ENCODE measurements at places on chromosomes 16 and 17.

DNA sequence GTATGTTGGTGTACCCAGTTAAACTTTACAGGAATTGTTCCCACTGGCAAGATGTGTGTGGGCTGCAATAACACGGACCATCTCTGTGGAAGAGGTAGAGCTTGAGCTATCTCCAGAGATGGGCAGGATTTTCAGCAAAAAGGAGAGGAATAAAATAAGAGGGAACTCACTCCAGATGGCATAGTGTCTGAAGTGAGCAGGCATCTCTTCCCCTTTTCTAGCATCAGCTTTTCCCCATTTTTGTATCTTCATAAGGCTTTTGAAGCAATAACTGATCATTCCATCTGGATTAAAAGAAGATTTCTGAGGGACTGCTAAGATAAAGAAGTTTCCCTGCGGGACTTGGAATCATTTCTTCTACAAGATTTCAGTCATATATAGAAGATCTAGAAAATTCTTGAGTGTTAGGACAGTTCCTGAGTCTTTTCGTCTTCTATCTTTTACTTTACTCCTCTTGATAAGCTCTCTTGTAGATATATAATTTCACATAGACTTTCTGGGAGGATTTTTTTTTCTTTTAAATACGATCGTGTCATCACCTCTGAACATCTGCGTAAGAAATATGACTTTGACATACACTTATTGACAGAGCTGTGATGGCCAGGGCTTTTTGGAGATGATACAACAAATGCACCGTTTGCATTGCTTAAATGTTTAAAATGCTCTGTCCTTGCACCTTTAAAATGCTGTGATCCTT, 2.1 kb downstream of the CPD start:
- DNase-seq: no peak

DNA sequence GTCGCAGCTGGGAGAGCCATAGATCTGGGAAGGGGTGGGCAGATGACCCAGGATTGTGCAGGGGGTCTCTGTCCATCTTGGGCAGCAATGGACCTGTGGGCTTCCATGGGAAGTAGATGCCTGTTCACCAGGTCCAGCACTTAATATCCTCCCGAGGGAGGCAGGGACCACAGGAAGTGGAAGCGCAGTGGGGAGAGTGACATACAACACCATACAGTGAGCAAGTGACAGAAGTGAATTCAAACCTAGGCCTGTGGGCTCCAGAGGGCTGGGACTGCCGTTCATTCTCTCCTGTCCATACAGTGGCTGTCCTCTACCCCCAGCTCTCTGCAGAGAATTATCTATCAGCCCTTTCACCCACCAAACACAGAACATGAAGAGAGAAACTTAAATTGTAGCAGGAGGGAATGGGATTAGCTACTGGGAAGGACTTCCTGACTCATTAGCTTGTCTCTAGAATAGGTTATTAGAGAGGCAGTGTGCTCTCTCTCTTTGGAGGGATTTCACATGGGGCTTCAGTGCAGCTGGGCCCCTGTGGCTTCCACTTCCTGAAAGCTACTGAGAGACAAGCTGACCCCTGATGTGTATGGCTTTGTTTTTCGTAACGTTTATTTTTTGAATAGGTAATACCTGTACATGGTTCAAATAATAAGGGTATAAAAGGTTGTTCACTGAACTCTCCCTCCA, 13.1 kb upstream of the SEZ6 start:
- no peak for DNase-seq

DNA sequence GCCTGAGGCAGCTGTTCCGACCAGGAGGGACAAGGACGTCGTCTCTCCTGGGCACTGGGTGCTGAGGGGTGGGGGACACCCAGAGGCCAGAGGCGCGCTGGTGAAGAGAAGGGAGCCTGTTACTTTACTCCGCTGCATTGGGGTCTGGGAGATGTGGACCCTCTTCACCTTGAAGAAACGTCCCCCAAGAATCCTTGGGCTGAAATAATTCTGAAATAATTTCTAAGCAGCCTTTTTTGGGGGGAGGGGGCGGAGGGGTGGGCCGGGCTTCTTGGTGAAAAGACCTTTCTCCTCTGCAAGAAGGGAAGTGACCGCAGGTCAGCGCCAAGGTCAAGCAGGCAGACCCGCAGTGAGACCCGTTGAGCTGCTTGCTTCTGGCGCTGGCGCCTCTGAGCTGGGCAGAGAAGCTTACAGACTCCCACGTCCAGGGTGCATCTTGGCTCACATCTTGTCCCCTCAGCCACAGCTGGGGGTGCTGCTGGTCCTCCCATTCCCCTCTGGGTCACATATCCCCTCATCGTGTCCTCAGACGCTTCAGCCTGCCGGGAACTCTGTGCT, 1.1 kb downstream of the SYT17 start:
- DNase-seq: no peak

DNA sequence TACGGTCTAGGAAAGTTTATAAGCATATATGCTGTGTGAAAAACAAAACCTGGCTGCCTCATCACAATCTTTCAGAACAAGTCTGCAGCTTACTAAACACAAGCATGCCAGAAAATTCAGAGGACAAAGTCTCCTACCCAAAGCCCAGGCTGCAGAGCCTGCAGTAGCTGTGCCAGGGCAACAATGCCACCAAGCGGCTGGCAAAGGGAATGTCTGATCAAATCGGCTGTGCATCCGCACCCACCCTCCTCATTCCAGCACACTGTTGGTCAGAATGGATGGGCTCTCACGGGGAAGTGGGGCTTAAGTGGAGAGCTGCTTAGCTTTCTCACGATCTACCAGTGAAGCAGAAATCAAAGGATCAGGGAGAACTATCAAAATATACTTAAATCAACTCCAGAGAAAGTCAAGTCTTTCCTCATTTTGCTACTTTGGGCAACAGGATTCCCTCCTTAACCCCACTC, 73.5 kb downstream of the CYTH1 start:
- peak; percentile 87 for DNase-seq

DNA sequence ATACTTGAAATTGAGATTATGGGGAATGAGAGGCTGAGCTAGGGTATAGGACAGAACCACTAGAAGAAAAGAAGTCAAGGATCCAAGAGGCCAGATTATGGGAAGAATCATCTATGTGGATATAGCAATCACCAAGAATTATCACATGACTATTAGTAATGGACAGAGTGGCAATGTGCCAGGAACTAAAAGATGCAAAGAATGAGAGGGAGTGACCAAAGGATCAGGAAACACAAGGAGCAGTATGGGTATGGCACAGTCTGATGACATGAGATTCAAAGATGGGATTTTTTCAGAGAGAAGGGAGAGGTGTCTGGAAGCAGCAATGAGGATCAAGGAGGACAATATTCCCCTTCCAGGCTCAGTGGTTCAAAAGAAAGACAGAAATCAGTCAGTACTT, 212.2 kb downstream of the AATF start:
- DNase-seq: peak; percentile 75

GRCh38 chr16:71919035-71919434, 23.7 kb downstream of the IST1 start:
- DNase-seq: no peak

- peak; percentile 40 for DNase-seq
These were observed 770 bp downstream of the CCNF start for GRCh38 chr16:2429771-2430663.

GRCh38 chr16:25023556-25023955, 8.4 kb upstream of the ARHGAP17 start:
- DNase-seq: no peak

DNA sequence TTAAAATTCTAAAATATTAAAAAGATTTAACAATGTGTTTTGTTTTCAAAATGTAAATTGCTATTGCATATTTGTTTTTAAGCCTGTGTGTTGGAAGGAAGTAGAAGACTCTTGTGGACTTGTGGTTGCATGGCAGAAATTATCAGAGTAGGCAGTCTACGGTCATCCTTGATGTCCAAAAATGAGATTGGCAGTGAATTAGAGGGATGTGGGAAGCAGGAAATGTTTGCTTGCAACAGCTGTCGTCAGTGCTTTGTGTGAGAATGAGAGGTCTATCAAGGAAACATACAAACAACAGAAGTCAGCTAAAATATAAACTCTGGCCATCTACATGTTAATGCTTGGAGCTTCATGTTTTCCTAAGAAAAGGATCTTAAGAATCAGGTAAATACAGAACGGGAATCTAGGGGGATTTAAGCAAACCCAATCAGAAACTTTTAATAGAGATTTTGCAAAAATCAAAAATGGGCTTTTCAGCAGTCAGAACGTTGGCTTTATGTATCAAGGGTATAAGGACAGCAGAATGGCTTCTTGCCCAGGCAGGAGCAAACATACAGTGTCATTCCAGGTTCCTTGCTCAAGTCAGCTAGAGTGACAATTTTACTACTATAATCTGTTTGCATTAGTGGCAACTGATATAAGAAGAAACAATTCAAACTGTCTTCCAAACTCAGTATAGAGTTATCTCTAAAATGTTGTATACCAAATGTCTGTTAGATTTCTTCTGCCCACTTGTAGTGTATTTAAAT, 196.7 kb downstream of the CYB561 start:
- DNase-seq: peak; percentile 82

GRCh38 chr16:57305159-57305811, 20.8 kb upstream of the PLLP start:
- no peak for DNase-seq

DNA sequence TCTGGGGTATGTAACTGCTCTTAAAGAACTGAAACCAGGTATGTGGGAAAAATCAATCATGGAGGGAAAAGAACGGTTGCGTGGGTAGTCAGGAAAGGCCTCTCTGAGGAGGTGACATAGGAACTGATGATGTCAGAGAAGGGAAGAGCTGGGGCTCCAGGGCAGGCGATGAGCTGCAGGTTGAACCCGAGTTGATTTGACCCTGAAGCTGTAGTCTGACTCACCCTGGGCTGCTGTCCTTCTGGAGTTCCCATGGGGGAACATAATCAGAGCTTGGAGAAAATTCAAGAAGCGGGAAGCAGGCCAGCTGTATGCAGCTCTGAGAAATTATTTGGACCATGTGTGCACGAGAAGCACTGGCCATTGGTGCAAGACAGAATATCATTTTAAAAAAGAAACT, 16.7 kb downstream of the SLC6A2 start:
- DNase-seq: peak; percentile 81

DNA sequence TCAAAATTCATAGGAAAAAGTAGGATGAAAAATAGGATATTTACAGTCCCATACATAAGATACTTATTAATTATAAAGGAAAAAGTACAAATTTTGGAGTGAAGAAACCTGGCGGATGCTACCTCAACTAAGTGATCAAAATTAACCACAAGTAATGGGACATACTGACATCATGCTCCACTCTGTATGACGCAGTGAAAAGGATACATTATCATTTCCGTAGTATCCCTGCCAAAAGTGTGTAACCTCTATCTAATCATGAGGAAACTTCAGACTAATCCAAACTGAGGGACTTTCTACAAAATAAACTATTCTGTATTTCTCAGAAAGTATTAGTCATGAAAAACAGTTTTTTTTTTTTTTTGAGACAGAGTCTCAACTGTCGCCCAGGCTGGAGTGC, 60.5 kb downstream of the TRIM37 start:
- peak; percentile 73 for DNase-seq

GRCh38 chr17:29129731-29130130, 50.5 kb downstream of the MYO18A start:
- no peak for DNase-seq

- no peak for DNase-seq
These were observed 122.7 kb upstream of the ZFHX3 start for GRCh38 chr16:73170612-73171038.

DNA sequence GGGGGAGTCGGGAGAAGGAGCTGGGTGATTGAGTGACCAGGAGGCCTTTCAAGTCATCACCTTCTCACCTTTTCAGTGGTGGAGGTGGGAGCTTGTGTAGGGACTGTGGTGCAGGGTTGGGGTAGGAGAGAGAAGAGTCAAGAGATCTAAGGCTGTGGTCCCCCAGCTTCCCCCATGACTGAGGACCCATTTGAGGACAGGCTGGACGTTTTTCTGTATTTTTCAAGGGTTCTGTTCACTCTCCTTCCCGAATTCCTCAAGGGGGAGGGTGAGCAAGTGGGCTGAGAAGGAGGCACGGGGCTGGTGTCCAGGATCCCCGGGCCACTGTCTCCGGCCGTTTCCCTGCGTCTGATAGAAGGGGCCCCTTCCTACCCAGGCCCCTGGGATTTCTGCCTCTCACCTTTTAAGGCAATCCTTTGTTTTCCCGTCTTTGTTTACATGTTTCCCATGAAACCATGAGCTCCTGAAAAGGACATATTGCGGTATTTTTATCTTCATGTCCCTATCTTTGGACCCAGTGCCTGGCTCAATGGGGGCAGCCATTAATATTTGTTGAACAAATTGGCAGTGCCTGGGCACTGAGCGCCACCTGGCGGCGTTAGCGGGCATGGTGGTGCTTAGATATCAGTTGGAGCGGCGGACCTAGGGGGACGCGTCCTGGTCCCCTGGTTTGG, 9.2 kb upstream of the CD300A start:
- DNase-seq: peak; percentile 73

- DNase-seq: no peak
These were observed 72.7 kb downstream of the N4BP1 start for GRCh38 chr16:48537275-48537674.

DNA sequence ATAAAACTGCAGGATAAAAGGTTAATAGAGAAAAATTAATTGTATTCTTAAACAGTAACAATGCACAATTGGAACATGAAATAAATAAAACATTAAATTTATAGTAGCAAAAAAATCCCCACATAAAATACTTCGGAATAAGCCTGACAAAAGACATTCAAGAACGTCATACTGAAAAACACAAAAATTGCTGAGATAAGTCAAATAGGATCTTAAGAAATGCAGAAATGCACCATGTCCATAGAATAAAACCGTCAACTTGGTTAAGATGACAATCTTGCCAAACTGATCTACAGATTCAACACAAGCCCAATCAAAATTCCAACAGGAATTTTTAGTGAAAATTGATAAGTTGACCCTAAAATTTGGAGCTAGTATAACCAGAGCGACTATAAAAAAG, 76.6 kb downstream of the TBC1D16 start:
- DNase-seq: no peak

DNA sequence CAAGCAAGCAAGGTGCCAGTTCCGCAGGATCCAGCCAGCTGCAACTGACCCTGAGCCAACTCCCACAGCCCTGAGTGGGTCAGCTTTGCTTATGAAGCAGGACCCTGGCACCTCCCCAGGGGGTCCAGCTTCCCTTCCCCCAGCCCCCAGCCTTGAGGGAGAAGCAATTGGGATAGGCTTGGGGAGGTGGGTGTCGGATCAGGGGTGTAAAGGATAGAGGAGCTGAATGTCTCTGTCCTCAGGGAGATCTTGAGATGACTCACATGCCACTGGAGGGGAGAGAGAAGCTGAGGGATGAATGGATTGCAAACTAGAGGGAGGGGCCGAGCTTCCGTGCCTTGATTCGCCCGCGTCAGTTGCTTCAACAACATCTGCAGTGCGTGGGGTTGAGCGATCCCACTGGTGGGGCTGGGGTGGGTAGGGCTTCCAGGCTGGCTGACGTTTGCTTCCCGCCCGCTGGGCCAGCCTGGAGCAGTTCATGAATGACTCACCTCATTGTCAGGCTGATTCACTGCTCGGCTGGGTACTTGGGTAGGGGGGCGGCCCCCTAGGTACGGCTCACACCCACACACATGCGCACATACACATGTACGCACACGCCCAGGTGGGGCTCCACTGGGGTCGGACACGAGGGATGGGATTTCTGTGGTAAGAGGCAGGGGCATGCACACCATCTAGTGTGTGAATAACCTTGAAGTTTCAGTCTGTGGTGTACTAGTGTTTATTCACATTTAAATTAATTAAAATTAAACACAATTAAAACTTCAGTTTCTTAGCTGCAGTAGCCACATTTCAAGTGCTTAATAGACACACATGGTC, 3.6 kb upstream of the HROB start:
- peak; percentile 99 for DNase-seq
